ENCODE measurements at places on chromosomes 13 and 19.

GRCh38 chr19:703651-704446 lies 4.9 kb upstream of the PALM start:
- no peak for DNase-seq

GRCh38 chr19:18990128-18990708 lies 43.1 kb downstream of the SUGP2 start:
- no peak for DNase-seq

DNA sequence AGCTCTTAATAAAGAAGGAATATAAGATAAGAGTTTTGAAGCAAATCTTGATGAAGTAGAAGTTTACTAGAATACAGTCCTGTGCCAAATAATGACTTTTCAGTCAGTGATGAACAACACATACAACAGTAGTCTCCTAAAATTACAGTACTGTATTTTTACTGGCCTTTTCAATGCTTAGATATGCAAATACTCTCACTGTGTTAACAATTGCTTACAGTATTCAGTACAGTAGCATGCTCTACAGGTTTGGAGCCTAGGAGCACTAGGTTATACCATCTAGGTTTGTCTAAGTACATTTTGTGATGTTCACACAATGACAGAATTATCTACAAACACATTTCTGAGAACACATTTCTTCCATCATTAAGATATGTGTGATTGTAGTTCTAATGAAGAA lies 316.7 kb upstream of the KLHL1 start:
- DNase-seq, result no peak

DNA sequence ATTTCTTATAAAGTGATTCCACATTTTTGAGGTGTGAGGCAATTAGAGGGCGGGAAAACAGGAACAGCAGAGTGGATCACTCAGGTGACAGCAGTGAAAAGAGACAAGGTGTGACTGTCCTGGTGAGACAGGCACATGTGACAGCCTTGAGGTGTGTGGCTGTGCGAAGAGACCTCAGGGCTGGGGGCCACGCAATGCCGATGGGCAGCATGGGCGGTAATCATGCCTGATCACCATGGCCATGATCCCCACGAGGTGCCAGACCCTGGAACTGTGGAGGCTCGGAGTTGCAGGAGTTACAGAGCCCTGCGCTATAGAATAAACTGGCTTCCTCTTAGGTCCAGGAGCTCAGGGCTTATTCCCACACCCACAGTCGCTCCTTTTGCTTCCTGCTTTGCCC lies 2.0 kb downstream of the SPACA6 start:
- no peak for DNase-seq

DNA sequence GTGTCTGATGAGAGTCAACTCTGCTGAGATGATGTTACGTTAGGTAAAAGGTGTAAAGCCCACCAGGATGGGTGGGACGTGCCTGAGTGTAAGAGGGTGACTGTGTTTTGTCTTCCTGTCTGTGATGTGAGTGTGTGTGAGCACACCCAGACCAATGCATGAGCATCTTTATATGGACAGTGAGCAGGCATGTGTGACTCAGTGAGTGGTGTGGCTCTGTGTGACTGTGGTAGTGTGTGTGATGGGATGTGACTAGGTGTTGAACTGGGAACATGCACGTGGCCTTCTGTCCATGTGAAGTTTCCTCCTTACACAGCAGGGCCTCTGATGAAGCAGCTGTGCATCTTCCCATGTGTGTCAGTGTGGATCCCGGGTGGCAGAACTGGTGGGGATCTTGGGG lies 17.8 kb upstream of the LGALS16 start:
- DNase-seq, result no peak

GRCh38 chr13:74450964-74451363 lies 316.8 kb upstream of the KLF12 start:
- no peak for DNase-seq

DNA sequence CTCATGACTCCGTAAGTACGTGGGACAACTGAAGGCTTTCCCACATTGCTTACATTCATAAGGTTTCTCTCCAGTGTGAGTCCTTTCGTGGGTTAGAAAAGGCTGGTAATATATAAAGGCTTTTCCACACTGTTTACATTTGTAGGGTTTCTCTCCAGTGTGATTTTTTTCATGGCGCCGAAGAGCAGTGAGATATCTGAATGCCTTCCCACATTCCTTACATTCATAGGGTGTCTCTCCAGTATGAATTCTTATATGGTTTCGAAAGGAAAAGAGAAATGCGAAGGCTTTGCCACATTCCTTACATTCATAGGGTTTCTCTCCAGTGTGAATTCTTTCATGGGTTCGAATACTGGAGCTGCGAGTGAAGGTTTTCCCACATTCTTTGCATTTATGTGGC lies 29.5 kb downstream of the ZNF490 start:
- DNase-seq, result no peak
